CD4-positive, alpha-beta T cell treated with Interleukin-15 for 4 hours (primary cell): ENCODE measurements at places on chromosomes 6 and 20.

DNA sequence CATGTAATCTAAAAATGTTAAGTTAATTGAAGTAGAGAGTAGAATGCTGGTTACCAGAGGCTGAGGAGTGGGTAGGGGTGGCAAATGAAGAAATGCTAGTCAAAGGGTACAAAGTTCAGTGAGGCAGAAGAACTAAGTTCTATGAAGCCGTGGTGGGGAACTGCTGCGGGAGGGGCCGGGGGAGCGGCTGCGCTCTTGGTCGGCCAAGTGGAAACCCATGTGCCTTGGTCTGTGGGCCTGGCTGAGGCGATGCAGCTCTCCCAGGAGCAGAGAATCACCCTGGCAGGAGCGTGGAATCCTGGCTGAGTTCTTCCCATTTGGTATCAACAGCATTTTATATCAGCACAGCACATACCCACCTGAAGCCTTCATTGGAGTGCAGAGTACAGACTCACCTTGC lies 22.3 kb downstream of the TTLL2 start:
- DNase-seq: no peak

DNA sequence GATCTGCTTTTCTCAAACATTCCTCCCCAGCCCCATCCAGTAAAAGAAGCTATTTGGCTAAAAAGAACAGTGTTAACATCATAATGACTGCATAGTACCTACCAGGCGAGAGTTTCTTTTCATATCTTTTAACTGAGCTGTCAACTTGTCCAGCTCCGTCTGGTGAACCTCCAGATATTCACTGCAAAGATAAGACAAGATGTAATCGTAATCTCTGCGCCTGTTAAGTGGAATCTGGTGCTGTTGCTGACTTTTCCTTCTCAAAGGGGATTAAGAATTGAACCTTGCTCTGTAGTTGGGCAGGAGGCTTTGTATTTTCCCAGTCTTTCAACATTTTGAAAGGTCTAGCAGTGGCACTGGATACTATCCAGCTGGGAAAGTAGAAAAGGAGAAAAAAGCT lies 63.0 kb downstream of the RIPOR2 start:
- DNase-seq: no peak

DNA sequence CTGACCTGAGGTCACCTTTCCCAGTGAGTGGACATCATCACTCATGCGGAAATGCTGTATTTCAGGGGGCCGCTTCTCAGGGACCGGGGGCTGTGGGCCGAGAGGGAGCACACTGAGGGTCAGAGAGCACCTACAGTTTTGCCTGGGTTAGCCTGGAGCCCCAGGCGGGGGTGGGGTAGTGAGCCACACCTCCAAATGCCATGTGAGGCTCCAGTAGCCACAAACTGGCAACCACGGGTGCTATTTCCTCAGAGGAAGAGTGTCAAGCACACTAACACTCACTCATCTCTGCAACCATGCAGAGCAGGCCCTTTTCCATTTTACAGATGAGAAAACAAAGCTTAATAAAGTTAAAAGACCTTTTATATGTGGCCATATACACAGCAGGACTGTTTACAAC lies 4.7 kb downstream of the EHMT2 start:
- no peak for DNase-seq

DNA sequence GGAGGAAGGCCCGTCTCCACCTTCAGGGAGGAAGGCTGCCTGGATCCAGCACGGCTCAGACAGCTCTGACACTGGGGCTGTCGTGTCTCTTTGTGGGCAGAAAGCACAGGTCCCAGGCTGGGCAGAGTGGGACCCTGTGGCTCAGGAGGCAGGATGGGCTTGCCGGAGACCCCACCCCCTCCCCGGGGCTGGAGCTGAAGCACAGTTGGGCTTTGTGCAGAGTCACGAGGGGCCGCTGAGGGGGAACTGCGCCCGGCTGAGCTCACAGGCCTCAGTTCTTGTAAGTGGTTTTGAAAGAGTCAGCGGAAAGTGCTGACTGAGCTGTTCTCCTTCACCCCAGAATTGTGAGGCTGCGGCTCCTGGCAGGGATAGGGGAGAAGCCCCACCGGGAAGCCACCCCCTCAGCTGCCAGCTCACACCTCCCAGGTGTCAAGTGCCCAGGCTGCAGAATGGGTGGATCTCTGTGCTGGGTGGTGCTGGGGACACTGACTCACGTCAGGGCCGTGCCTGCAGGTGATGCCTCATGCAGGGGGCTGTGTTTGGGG lies 145.5 kb upstream of the RNF24 start:
- peak; percentile 9 for DNase-seq

DNA sequence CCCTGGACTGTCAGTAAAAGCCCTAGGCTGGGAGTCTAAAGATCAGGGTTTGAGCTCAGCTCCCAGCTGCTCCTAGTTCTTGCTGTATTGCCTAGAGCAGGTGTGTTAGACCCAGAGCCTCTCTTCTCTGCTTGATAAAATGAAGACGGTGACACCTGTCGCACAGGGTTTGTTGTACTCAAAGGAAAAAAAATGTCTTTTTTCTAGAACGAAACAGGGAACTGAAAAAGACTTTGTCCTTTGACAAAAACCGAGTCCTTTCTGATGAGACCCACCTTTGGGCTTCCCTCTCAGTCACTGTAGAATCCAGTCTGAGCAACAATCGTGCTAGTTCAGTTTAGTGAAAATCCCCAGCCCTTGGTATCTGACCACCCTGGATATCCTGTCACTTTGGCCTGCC lies 102.1 kb upstream of the LAMP5 start:
- no peak for DNase-seq

DNA sequence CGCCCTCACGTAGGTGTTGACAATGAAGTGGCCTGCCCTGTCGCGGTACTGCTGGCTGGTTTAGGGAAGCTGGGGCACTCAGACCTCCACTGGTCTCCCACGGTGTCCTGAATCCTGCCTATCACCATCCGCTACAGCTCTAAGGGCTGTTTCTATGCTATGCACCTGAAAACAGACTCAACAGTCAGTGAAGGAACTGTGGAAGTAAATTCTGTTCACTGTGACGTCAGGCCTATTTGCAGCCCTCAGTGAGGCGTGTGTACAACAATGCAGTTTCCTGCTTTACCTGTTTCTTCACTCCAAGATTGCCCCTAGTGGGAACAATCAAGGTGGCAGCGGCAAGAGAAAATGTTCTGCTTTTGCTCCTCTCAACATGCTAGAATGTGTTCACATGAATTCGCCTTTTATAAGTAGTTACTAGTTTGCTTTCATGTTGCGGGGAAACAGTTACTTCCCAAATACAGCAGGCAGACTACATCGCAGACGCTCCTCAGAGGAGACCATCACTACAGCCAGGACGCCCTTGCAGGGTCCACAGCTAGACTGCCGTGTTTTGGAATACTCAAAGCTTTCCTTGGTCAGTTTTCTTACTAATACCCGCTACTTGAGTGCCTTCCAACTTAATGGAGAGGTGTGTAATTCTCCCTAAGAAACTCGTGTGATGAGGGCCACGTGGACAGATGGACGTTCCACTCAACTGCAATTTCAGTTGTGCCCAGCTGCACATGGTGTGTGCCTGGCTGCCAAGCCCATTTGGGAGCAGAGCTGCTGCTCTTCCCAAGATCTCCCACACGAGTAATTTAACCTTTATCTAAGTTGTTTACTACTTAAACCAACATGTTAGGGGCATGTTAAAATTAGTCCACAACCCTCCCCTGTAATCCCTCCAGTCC lies 25.4 kb downstream of the DIDO1 start:
- DNase-seq: no peak

GRCh38 chr6:90315354-90315950 lies 18.8 kb upstream of the BACH2 start:
- no peak for DNase-seq

DNA sequence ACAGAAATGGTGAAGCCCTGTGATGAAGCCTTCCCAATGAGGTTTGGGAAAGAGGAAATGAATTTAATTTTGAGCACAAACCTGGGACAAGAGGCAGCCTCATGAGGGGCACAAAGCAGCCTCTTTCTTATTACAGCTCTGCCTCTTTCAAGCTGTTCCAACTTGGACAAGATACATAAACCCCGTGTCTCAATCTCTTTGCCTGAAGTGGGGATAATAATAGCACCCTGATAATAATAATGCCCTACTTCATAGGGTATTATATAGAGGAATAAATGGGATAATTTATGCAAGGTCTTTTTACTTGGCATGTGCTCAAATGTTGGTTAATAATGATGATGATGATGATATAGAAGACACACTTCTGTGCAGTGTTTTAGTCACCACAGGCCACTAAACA lies 91.1 kb upstream of the PLN start:
- DNase-seq: no peak

- DNase-seq: no peak
Measured at GRCh38 chr6:89359561-89359960, 7.0 kb upstream of the UBE2J1 start.

- no peak for DNase-seq
Measured at GRCh38 chr6:158081657-158081935, 86.5 kb downstream of the SERAC1 start.

GRCh38 chr20:33262658-33263065 lies 20.4 kb upstream of the BPIFB1 start:
- DNase-seq: no peak

DNA sequence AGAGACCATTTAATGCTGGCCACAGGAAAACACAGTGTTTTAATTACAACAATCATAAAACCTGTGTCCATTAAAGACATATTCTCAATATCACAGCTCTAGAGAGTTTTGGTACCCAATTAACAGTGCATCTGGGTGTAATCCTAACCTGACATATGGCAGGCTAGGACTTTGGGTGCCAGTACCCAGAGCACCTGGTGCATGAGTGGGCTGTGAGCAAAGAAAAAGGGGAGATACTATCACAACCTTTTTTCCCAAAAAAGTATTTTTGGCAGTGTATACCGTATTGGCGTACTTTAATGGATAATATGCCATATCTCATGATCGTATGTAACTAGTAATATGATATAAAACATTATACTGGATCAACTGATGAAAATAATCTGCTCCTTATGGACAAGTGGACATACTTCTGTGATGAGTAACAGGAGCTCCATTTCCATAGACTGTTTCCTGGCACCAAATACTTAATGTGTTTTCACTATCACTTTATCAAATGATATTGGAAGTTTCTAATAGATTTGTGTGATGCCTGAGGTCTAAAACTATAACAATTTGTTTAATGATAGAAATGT lies 91.7 kb downstream of the COL19A1 start:
- DNase-seq: no peak

DNA sequence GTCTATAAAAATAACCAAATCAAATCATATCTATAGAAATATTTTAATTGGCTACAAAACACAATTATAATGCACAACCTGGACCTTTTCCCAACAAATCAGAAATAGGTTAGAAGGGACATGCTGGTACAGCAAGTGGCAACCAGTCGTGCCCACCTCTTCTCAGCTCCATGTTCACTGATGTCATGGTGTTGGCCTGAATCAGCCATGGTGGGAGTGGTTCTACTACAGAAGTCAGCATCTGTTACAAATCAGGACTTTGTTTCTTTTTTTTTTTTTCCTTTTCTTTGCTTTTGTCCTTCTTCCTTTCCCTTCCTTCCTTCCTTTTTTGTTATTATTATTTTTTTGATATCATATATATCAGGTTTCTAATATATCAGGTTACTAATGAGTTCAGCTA lies 91.2 kb downstream of the RALGAPA2 start:
- no peak for DNase-seq

DNA sequence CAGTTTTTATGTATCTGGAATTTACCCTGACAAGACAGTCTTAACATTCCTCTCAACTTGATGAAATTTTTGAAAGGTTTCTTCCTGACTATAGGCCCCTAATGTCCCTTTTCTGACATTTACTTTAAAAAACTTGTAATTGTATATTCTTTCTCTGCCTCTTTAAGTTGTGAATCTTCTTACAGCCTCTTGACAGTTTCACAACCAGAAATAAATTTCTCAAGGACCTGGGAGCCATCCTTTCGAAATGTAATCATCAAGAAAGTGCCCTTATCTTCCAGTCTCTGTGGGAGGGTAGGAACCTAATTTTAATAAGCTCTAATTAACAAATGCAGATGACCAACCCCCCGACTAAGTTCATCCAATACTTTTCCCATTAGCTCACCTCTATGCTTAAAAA lies 403.6 kb upstream of the GJE1 start:
- no peak for DNase-seq

GRCh38 chr6:23417133-23417532 lies 708.9 kb upstream of the NRSN1 start:
- DNase-seq: no peak

GRCh38 chr20:3894796-3895195 lies 5.6 kb downstream of the PANK2 start:
- no peak for DNase-seq

DNA sequence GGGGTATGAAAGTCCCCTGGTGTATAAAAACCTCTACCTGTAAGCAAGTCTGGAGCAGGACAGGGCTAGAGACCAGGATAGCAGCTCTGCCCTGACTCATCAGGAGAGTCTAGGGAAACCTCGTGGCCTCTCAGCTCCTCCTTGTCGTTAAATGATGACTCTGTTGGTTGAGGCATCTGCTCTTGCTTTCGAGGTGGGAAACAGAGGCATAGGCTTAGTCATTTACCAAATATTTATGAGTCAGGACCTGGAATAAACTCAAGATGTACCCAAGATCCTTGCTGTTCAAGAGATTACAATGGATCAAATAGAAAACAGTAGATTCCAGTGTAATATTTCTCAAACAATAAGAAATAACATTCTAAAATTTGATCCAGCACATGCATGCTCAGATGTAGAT lies 5.5 kb downstream of the MANBAL start:
- no peak for DNase-seq

DNA sequence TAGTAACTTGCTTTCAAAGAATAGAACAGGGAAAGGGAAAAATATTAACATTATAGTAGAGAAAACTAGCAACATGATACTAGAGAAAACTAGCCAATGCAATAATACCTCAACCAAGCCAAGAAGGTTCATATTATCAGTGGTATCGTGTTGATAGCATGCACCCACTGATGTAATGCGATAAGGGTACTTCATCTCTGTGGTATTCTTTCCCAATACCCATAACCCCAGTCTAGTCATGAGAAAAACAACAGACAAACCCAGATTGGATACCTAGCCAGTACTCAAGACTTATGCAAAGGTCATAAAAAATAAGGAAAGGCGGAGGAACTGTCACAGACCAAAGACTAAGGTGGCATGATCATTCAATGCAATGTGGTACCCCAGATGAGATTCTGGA lies 21.0 kb downstream of the BLOC1S5 start:
- no peak for DNase-seq

DNA sequence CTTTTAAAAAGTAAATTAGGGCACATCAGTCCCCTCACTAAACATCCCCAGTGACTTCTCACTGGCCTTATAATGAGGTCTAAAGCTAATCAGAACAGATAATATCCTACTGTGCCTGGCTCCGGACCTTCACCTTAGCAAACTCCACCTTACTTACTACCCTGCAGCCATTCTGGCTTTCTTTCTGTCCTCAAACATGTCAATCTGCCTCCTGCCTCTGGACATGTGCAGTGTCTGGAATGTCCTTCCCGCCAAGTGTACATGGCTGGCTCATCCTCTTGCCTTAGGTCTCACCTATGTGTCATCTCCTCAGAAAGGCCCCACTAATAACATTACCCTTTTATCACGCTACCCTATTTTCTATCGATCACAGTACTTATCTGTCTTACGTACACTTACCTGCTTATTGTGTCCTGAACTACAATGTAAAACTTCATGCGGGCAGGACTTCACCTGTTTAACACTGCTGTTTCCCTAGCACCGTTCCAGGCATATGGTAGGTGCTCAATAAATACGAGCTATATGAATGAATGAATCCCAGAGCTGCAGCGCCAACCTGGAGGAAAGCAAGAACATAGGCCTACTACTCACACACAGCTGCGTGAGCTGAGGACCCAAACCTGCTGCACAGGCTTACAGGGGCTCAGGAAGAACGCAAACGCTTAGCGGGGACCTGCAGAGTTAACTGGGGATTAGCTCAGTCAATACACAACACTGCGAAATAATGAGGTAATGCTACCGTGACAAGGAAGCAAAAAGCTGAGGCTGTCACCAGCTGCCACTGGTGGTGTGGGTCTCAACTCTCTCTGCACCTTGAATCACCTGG lies 991 bp downstream of the UQCC2 start:
- DNase-seq: peak; percentile 7
